Activated naive CD8-positive, alpha-beta T cell treated with anti-CD3 and anti-CD28 coated beads, Interleukin-2, amount 50 U/mL, for 24 hours (primary cell): ENCODE measurements at places on chromosomes 5 and 9.

DNA sequence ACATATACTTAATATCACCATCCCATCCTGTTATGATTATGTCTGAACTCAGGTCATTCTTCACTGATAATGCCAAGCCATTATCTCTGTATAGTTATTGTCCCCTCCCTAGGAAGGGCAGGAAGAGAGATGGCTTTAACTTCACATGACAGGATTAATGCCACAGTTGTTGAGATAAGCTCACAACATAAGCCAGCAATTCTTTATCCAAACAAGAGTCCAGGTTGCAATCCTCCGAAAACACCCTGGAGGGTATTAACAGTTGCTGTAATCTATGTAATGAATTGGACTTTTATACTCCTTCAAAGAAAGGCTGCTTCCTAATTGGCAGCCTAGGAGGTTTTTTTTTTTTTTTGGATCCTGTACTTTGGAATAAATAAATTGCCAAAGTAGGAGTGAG is 779.4 kb downstream of the SEMA5A start:
- DNase-seq, result no peak

- DNase-seq, result no peak
Observed at GRCh38 chr5:89534331-89534730, 651.3 kb upstream of the MEF2C start.

- DNase-seq, result no peak
Observed at GRCh38 chr9:125099816-125100215, 43.5 kb downstream of the SCAI start.

- DNase-seq, result no peak
Observed at GRCh38 chr5:127256886-127257597, 33.6 kb upstream of the MEGF10 start.

- no peak for DNase-seq
Observed at GRCh38 chr5:67306965-67307607, 110.5 kb upstream of the CD180 start.

DNA sequence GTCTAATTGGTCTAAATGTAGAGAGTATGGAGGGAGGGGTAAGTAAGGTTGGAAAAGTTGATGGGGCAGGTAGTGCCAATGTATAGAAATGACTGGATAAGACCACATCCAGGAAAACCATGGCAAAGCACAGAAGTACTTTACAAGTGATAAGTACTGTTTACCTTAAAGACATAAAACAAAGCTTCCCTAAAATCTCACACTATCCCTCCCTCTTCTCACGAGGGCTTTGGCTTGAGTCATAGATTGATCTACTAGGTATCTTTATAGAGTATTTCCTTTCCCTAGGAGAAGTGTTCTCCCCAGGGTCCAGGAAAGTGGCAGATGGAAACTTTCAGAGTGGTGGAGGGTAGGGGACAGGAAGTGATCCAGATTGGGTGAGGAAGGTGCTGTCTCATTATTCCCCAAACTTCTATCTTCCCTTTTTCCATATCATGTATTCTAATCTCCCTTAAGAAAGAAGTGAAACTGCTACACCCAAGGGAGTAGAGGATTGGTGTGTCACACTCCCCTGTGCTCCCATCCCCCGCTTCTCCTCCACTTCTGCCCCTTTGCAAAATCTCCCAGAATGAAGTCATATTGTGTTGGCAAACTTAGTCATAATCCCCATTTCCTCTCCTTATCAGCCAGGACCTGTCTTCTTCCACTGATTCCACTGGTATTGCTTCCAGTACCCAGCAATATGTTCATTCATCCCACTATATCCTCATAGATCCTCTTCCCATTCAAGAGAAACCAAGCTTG is 14.6 kb downstream of the IL33 start:
- no peak for DNase-seq

- DNase-seq, result no peak
Observed at GRCh38 chr5:66653325-66653724, 57.1 kb downstream of the MAST4 start.

DNA sequence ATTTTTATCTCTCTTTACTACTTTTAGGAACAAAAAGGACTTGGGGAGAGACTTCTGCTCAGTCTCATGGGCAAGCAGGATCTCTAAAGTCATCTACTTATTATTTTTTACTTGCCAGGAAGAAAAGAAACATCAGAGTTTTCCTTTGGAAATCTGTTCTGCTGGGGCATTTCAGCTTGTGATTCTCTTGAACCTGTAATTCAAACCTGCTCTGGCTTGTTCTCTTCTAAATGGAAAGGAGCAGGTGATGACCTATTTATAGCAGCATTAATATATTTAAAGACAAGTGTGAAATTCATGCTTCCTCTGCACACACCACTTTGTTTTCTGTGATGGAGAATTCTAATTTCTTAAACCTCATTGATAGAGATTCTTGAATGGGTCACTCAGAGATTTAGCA is 2.0 kb downstream of the ADCY2 start:
- no peak for DNase-seq

GRCh38 chr9:73969936-73970335 is 527.2 kb upstream of the RORB start:
- DNase-seq, result no peak

DNA sequence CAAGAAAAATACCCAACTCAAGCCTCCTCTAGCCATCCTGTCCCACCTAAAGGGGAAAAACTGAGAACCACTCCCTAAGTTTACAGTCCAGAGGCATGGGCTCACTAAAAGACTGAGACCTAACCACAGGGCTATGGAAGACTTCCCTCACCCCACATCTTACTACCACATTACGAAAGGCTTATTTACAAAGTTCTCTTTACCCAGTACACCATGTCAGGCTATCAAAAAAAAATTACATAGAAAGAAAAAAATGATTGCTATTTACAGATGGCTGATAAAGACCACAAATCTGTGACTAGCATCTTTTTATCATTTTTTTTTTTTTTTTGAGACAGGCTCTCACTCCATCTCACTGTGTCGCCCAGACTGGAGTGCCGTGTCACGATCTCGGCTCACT is 69.7 kb upstream of the TNPO1 start:
- DNase-seq, result no peak

DNA sequence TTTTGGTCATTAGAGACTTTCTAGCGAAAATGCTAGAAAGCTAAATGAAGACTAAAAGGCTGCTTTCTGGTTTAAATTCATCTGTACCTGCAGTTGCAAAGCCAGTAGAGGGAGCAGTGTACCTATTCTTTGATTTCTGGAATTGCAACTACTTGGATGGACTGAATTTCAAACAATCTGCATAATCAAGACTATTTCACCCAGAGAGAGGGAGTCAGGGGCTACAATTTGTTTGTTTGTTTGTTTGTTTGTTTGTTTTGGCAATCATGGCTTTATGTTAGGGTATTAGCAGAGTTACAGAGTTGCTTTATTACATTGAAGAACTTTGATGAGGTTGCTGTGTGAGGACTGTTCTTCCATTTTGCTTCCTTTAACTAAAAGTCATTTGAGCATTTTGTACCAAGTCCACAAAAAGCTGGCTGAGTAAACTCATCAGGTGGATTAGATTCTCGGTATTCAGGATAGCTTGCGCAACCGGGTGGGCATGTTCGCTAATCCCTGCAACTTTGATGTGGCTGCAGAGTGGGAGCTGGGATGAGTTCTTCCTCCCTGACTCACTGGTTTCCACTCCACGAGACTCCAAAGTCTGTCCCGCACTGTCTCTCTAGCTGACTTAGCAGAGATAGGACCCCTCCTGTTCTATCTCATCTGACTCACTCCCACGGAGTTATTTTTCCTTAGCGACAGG is 80.0 kb upstream of the TUT7 start:
- no peak for DNase-seq

DNA sequence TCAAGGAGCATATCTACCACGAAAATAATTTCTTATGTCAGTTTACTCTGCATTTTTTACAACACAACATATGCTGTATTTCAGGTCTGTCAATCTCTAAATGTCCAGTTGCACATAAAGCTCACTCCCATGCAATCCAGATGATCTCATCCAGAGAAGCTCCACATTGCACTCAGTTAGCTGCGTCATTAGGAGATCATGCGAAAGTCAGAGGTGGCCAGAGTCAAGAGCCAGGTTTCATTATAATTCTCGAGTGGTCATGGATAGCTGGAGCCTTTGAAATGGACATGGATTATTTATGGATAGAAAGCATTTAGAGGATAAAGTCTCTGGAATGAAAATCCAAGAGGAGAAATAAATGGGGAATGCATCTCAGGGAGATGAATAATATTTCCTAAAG is 232.3 kb downstream of the GAS1 start:
- DNase-seq, result no peak

- no peak for DNase-seq
Observed at GRCh38 chr5:61019642-61020041, 74.6 kb downstream of the NDUFAF2 start.

GRCh38 chr9:113635586-113635985 is 172.1 kb downstream of the RGS3 start:
- no peak for DNase-seq

DNA sequence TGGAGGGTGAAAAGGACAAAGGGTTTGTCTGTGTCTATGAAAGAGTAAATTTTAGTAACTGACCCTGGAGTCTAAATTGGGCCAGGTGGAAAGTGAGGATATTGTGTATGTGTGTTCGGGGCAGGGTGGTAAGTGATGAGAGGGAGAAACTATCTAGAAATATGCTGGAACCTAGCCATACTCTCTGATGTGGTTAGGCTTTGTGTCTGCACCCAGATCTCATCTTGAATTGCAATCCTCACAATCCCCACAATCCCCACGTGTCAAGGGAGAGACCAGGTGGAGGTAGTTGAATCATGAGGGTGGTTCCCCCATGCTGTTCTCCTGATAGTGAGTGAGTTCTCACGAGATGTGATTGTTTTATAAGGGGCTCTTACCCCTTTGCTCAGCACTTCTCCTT is 60.6 kb downstream of the COMMD10 start:
- peak; percentile 6 for DNase-seq

DNA sequence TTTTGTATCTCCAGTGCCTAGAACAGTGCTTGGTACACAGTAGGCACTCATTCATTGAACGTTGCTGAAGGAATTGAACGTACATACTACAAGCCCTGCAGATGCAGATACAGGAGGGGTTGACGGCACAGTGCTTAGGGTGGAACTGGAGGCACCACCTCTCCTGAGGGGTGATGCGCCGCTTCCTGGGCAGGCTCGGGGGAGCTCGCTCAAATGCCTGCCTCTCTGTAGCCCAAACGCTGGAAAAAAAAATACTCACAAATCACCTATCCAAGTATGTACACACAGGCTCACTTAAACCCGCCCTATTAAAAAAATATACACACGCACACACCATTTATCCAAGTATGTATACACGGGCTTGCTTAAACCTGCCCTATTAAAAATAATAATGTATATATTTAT is 536 bp upstream of the COMMD10 start:
- peak; percentile 37 for DNase-seq

GRCh38 chr9:93792358-93792757 is 162.8 kb downstream of the BARX1 start:
- DNase-seq, result no peak

GRCh38 chr5:96151891-96152290 is 190.2 kb upstream of the ELL2 start:
- DNase-seq, result no peak

DNA sequence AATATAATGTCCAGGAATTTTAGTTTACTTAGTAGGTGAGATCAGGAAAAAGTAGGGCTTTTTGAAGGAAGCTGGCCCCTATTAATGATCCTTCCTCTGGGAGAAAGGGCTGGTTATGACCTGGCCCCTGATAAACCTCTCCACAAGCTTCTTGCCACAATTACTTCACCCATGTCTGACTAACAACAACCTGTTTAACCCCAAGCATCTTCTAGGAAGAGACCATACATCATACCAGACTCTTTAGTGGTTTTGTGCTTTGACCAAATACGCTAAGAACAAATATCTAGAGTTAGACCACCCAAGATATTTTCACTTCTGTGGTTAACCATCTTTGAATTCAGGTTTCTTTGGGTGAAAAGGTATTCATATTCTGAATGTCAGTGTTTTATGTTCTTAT is 174.0 kb upstream of the SLC27A6 start:
- DNase-seq, result no peak

GRCh38 chr5:420632-421286 is 22.2 kb upstream of the EXOC3 start:
- no peak for DNase-seq

DNA sequence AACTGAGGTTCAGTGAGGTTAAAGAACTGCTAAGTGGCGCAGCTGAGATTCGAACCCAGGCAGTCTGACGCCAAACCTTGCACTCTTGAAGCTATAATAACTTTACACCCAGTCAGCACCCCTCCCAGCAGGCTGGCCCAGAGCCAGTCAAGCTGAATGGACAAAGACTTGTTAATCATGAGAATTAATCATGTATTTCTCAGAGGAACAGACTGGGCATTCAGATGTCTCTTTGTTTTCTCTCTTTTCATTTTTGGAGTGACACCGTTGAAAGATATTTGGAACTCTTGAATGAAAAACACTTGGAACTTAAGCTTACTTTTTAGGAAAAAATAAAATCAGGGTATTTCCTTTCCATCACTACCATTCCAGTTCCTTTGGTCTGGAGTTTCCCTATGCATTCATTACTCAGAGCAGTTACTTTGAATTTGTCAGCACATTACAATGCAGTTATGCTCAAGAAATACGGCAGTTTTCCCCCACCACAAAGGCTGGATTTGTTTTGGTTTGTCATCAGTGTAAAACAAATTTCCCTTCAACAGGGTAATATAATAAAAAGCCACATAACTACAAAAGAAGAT is 22.6 kb upstream of the MAMDC2 start:
- no peak for DNase-seq

DNA sequence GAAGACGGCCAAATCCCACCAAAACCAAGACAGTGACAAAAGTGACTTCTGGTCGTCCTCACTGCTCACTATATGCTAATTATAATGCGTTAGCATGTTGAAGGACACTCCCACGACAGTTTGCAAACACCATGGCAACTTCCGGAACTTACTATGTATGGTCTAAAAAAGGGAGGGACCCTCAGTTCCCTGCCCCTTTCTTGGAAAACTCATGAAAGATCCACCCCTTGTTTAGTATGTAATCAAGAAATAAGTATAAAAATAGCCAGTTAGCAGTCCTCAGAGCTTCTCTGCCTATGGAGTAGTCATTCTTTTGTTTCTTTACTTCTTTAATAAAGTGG is 9.5 kb downstream of the FCN2 start:
- no peak for DNase-seq

GRCh38 chr5:133819977-133820471 is 148.4 kb downstream of the C5orf15 start:
- no peak for DNase-seq

GRCh38 chr5:138287246-138287645 is 12.8 kb upstream of the GFRA3 start:
- DNase-seq, result no peak

DNA sequence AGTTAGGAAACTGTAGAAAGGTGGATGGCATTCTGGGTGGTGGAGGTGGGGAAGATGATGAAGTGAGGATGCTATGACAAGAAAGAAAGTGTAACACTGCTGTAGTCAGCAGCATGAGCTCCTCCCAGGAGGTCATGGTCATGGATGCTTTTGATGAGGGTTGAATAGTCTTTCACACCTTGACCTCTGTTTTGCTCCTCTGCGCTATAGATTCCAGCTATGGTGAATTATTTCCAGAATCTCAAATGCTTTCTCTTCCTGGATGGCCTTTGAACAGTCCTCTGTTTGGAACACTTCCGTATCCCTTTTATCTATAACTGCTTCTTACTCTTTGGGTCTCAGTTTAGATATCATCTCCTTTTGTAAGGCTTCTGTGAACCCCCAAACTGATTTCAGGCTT is 165.9 kb upstream of the PPP1R2B start:
- no peak for DNase-seq
